ENCODE measurements at places on chromosomes 16 and 17. TPM values are rescaled to one million over a fixed set of nuclear protein-coding genes. Genes with fewer than 3 reads are reported as not detected.

Gene ANKRD40CL
- total RNA-seq: not detected

Gene DUSP14
- 48.2 TPM for total RNA-seq

Gene GP1BA
- not detected for total RNA-seq

Gene CFAP52
- total RNA-seq: not detected

Gene KCNJ18
- total RNA-seq: not detected

Gene ZP2
- not detected for total RNA-seq

Gene RAPGEFL1
- 2.4 TPM for total RNA-seq

Gene GNAO1
- 0.31 TPM for total RNA-seq

Gene IRF8
- 0.32 TPM for total RNA-seq

Gene KRTAP16-1
- not detected for total RNA-seq

Gene ZSCAN10
- total RNA-seq: not detected
